ENCODE measurements at places on chromosomes 16 and 17.

DNA sequence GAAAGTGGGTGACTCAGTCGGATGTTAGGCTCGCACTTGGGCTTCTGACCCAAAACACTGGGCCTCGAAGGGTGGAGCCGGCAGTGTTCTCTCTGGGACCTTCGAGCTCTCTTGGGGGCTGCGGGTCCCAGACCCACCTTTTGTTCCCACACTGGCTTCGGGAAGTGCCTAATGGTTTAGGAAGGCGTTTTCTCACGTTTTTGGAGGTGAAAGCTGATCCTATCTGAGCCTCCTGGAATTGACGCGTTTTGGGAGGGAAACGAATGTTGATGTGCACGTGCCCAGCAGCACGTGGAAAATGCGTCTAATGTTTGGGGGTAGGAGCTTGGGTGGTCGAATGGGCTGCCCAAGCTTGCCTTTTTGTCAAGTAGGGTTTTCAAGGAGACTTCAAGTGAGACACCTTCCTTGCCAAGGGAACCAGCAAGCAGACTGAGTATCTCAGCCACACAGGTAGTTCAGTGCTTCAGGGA, 666 bp downstream of the HGS start:
- peak; percentile 19 for DNase-seq

DNA sequence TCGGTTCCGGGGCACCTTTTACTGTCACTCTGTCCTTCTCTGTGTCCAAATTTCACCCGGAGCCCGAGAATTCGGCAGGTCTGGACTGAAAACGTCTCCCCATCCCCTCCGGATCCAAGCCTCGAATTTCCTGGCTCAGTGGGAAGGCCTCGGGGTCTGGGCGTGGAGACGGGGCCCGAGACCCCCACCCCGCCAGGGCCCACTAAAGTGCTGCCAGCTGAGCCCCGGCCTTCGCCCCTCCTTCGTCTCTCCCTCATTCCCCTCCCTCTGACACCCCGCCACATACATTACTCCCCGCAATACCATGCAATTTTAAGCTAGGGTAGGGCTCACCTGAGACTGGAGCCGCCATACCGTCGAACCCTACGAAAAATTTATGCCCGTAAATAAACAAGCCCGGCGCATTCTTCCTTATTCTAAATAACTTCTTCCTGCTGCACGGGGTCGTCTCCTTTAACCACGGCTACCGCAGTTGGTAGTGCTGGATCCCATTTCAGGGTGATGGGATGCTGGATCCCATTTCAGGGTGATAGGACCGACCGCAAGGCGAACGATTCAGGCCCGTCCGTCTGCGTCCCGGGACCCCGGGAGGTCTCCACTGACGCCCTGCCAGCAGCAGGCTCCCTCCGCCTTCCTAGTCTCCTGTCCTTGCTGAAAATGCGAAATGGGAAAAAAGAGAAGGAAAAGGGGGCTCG, 4.4 kb upstream of the OR1F1 start:
- no peak for DNase-seq

DNA sequence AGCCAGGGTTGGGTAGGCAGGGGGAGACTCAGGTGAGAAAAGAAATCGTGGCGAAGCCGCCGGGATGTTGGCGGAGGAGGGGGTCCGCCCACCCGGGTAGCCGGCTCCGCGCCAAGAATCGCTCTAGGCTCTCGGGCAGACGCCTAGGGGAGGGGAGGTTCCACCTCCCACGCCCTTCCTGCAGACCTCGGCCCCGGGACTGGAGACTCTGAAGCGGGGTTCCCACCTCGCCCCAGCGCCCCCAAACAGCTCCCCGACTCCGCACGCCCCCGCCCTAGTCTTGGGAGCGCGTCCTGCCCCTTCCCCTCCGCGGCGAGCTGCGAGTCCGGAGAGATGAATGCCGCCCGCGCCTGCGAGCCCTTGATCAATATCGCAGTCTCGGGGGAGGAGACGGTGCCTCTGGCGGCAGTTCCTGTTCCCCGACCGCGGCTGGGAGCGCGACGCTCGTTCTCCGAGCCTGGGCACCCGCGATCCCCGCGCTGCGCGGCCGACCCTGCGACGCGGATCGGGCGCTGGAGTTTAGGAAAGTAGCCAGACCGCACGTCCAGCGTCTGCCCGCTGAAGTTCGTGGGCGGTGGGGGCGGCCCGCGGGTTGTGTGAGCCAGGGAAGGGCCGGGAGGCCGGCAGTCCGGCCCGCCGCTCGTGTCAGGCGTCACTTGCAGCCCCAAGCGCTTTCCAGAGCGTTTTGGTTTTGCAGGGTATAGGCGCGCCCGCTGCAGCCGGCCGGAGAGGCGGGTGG, 790 bp downstream of the CRHR1 start:
- DNase-seq: peak; percentile 39

- no peak for DNase-seq
Observed at GRCh38 chr16:70520612-70521297, 2.6 kb downstream of the COG4 start.

GRCh38 chr16:71623597-71623996, 2.4 kb upstream of the MARVELD3 start:
- DNase-seq: no peak

DNA sequence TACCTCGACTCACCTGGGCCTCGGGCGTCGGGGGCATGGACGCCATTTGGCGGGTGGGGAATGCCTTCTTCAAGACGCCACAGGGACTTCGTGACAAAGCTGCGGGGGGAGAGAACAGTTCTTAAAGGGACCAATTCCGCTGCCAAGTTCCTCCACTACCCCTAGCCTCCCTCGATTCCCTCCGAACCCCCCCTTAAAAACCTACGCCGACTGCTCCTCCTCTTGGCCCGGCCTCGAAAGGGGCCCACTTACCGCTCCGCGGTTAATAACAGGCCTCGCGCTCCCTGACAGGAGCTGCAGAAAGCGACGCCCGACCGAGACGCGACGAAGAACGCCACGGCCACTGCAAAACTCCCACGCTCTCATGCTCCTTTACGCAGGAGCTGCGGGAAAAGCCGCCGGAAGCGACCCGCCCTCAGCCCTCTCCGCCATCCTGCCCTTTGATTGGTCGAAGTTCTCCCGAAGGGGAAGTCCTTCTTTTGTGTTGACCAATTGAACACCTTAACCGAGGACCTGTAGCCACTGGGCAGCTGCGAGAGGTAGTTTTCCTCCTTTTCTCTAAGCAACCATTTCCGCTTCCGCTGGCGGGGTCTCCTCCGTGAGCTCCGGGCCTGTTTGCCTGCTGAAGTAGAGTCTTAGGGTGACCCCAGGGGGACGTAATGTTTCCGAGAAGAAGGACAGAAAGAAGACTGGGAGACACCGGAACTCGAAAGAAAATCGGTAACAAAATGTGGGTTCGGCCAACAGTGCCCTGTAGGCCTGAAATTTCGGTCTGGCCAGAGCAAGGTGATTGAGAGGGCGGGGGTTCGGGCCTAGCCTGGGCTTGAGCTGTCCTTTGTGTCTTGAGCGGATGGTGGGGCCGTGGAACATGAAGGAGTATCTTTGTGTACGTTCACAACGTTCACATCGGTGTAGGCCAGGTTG, at the start of the genes NAA60 and ZNF597:
NAA60 (plus strand) TSS at position 573 of the 924 bp plus-strand sequence. CDS start 32,548 bp downstream, outside the sequence.
ZNF597 (minus strand) TSS at position 397 of the 924 bp plus-strand sequence; CDS start at position 46, 351 bp downstream.
- peak; percentile 87 for DNase-seq
